Mucosa of descending colon (tissue), 3 donors: ENCODE measurements at places on chromosomes 7 and 10. TPM values are rescaled to one million over a fixed set of nuclear protein-coding genes. Genes with fewer than 3 reads are reported as not detected.

Gene VSTM4
- total RNA-seq, result 1.5 TPM

Gene OR2A12
- total RNA-seq, result not detected

Gene UPK3BL1
- 23.1 TPM for total RNA-seq

Gene CXCL12
- 51.3 TPM for total RNA-seq

Gene ZNF138
- total RNA-seq, result 8.6 TPM

Gene CTAGE4
- total RNA-seq, result 7.3 TPM

Gene BAIAP2L1
- 39.9 TPM for total RNA-seq

Gene GPR15LG
- 725 TPM for total RNA-seq

Gene ZNF365
- 0.29 TPM for total RNA-seq

Gene LRRTM3
- total RNA-seq, result not detected

Gene LFNG
- 31.7 TPM for total RNA-seq

Gene SPDYE16
- not detected for total RNA-seq

Gene FEZF1
- total RNA-seq, result not detected

Gene GPR158
- total RNA-seq, result 0.20 TPM

DNA sequence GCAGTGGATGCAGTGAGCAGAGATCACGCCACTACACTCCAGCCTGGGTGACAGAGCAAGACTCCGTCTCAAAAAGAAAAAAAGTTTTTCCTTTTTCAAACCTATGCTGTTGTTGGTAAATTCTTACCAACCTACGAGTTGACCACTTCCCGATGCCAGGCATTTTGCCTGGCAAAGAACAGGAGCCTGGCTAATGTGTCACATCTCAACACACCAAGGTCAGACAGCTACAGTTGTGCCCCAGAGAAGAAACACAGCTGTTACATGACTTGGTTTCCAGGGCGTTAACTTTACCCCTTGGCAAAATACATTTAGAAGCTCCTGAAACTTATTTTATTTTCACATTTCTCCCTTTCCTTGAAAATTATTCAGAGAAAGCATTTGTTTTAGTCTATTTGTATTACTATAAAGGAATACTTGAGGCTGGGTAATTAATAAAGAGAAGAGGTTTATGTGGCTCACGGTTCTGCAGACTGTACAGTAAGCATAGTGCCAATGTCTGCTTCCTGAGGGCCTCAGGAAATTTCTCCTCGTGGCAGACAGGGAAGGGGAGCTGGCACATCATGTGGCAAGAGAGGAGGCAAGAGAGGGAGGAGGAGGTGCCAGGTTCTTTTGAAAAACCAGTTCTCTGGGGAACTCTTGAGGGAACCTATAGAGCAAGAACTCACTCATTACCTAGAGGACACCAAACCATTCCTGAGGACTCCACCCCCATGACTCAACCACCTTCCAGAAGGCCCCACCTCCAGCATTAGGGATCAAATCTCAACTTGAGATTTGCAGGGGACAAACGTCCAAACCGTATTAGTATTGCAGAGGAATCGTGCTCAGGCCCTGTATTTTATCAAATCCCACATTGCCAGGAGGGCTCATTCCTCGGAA is 83.3 kb downstream of the PAXIP1 start:
- no peak for DNase-seq

GRCh38 chr10:32946108-32946507 is 11.9 kb downstream of the ITGB1 start:
- no peak for DNase-seq

DNA sequence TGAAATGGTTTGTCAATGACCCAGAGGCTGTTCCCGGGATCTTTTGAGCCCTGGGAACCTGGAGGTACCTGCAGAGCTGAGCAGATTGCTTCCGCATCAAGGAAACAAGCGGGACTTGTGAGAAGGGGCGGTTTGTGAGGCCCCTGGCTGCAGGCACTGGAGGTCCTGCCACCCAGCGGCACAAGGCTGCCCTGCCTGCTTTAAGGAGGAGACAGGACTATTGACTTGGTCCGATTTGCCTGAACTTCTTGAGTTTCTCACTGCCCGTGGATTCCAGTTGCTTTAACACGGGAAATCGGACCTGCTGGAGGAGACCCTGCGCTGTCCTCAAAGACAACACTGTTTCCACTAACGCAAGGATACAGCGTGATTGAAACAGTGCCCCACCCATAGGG is 130.1 kb downstream of the DNAJB6 start:
- DNase-seq, result no peak

- DNase-seq, result peak; percentile 92
Measured at GRCh38 chr10:118720685-118721538, 33.9 kb downstream of the CACUL1 start.

DNA sequence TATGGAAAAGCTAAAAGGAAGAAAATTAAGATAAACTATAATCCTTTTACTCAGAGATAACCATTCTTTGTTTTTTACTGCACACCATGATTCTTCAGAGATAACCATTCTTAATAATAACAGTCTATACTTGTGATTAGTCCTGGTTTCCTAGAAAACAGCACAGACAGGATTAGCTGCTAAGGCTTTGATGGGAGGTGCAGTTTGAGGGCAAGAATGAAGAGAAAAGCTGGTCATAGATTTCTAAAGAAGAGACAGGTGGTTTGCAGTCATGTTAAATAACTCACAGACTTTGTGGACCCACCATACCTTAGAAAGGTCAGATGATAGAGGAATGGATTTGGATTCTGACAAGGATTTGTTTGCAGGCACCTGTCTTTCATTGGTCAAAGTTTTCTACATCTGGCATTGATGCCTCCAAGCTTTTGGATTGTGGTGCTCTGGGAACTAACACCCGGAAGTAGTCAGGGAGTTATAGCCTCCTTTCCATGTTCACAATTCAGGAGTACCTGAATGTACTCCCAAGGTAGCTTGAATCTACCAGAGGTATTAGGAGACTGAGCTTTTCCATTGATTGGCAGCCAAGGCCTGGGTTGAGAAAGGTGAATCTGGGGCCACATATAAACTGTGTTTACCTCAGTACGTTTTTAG is 3.7 kb downstream of the SMC3 start:
- DNase-seq, result no peak

- no peak for DNase-seq
Measured at GRCh38 chr10:79112881-79113431, 44.2 kb downstream of the ZMIZ1 start.

DNA sequence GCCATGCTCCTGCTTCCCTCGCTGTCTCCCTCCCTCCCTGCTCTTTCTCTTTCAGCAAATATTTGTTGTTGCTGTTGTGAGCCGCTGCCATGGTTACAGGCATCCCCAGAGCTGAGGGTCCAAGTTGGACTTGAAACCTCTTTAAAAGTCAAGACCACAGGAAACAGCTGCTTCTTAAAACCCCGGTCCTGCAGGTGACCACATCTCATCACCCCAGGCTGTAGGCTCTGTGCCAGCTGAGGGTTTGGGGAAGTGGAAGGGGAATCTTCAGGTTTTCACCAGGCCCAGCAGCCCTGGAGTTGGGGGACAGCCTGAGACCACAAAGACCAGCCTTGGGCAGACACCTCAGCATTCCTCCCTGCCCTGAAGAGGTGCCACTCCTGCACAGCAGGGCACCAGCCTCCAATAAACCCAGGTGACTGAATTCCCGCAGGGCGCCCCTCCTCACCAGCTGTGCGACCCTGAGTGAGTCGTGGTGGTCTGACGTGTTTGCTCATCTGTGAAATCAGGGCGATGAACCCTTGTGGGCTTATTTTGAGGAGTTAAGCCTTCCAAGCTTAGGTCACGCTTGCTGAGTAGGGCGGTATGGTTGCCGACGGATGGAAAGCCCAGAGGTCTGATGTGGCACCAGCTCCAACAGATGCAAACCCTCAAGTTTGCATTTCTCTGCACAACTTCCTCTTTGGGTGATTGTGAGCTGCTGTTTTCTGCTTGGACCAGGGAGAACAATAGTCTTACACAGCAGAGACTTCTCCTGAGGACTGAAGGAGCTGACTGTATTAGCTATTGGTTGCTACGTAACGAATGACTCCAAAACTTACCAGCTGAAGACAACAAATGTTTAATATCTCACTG is 24.8 kb downstream of the NPTX2 start:
- DNase-seq, result no peak

- peak; percentile 27 for DNase-seq
Measured at GRCh38 chr7:22561321-22561811, 61.4 kb upstream of the STEAP1B start.

- DNase-seq, result no peak
Measured at GRCh38 chr10:14382022-14382421, 51.3 kb upstream of the FRMD4A start.

- no peak for DNase-seq
Measured at GRCh38 chr7:23205909-23206767, 24.3 kb downstream of the NUP42 start.

GRCh38 chr10:112024079-112024478 is 159.5 kb downstream of the GPAM start:
- DNase-seq, result no peak

DNA sequence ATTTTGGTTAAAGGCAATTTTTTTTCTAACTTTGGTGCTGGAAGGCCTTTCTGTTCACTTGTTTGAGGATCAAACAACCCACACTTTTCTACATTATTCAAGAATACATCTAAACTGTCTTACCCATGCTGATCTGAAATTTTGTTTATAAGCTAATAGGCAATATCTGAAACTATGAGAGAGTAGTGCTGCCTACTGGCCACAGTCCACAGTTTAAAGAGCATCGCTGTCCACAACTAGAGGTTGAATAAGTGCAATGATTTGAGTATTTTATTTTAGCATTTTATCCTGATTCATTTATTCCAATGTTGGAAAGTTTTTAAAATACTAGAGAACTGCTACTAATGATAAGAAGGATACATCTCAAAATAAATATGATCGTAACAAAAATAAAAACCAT is 306.9 kb downstream of the ELMO1 start:
- DNase-seq, result no peak

DNA sequence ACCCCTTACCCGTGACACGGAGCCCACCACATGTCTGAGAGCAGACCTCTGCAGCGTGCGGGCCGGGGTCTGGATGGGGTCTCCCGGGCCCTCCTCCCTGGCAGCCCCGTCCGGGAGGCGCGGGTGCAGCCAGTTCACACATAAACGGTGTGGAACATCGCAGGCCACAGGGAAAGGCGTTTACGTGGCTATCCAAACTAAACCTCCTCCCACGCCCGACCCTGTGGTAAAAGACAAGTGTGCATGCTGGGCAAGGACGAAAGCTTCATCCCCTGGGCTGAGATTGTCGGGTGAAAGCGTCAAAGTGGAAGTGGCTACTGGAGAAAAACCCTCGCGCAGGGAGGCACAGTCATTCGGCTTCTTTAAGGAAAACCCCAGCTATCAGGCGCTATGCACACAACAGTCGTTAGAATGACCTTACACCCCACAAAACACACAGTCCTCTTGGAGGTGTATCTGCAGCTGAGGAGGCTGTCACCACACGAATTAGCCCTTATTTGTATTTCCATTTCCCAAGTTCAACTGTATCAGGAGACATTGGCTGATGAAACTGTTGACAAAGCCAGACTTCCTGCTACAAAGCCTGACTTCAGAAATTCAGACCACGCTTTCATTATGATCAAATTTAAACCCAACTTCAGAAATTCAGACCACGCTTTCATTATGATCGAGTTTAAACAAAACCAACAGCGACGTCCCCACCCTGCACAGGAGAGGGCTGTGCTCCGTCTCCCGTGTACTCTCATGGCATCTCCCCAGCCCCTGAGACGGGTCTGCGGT is 15.3 kb downstream of the GPER1 start:
- peak; percentile 36 for DNase-seq

DNA sequence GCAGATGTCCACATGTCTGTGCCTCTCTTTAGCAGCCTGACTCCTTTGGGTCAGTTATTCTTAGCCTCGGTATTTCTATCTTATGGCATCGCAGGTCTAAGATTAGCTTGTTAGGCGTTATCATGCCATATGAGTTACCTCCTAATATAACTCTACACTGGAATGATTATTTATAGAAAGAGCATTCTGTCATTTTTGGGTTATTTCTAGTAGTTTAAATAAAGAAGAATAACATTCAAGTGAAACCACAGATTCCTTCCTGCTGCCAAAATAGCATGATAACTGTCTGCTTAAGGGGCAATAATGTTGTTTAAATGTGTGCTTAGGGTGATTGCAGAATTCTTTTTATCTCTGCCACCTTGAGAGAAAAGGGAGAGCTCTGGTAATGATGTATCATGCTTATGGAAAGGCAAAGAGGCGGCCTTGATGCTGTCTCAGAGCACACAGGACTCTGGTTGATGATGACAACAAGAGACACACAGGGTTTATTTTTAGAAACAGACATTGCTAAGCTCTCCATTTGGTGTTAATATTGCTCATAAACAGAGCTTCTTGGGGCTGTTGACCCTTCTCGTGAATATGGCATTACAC is 10.4 kb downstream of the HDAC9 start:
- DNase-seq, result no peak

- DNase-seq, result no peak
Measured at GRCh38 chr7:151201751-151202150, 8.5 kb downstream of the H2BK1 start.

- DNase-seq, result no peak
Measured at GRCh38 chr10:51934373-51934772, 235.0 kb upstream of the CSTF2T start.

GRCh38 chr7:12783421-12784095 is 96.1 kb downstream of the ARL4A start:
- DNase-seq, result no peak

DNA sequence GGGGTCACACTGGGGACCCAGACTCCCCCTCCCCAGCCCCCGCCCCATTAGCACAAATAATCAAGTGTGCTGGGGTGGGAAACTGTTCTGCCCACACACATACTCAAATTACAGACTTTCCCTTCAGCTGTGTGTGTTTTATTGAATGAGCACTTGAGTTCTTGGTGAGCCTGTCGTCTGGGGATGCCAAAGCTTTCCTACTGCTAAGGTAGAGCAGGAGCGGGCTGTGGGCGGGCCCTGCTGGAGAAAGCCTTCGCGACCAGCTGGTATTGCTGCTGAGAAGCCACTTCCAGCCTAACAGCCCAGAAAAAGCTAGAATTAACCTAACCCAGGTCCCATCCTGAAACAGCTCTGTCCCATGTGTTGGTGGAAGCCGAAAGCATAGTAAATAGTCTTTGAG is 87.0 kb upstream of the KMT2E start:
- DNase-seq, result no peak

- no peak for DNase-seq
Measured at GRCh38 chr7:44382459-44383265, 57.3 kb upstream of the CAMK2B start.

DNA sequence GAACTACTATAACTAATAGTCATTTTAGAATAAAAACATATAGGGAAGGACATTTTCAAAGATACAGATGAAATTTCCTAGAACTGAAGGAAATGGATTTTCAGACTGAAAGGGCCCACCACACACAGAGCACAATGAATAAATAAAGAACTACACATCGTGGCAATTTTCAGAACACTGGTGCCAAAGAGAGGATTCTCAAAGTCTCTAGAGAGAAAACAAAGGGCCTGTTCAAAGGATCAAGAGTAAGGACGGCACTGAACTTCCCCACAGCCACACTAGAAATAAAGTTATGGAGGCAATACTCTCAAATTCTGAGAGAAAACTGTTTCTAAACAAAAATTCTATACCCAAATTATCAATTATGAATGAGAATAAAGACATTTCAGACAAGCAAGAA is 21.9 kb downstream of the NAPEPLD start:
- no peak for DNase-seq

- DNase-seq, result no peak
Measured at GRCh38 chr10:62691336-62691735, 113.2 kb upstream of the ADO start.

- peak; percentile 73 for DNase-seq
Measured at GRCh38 chr7:1531263-1531978, 919 bp downstream of the MAFK start.

GRCh38 chr7:149495785-149496641 is 1.6 kb downstream of the ZNF746 start:
- DNase-seq, result peak; percentile 65
